NCI-H2171 treated with DMSO at 0.1 percent for 48 hours (cell line): ENCODE measurements at places on chromosomes 2 and 18.

GRCh38 chr2:70923378-70924015 lies 12.2 kb upstream of the ATP6V1B1 start:
- DNase-seq: no peak

- DNase-seq: no peak
Observed at GRCh38 chr18:27520401-27520800, 335.3 kb upstream of the CHST9 start.

DNA sequence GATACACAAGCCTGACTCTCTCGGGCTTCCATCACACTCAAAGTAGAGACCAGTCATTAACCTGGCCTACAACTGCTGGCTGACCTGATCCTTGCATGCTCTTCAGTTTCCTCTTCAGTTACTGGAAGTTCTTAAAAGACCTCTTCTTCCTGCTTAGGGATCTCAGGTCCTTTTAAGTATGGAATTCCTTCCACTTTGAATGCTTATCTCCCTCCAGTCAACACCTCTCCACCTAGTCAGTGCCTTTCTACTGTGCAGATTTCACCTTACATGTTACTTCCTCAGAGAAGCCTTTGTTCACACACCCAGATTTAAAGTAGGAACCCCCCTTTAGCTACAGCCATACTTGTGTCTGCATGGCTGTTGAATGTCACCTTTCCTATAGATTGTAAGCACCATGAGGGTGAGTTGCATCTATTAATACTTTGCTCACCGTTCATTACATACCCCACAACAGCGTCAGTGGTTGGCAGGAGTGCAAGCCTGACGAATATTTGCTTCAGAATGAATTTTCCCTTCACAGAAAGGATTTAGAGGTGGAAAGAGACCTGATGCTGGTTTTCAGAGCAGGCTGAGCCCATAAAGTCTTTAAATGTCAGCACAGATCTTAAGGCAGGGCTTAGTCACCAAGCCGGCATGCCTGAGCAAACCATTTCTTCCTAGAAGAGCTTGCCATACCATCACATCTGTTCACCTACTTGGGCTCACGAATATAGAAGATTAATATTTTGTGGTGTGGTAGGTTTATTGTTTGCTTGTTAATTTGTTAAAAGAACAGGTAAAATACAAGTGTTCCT lies 90.1 kb downstream of the ACVR1 start:
- DNase-seq: peak; percentile 84

GRCh38 chr2:128447538-128447995 lies 128.9 kb upstream of the HS6ST1 start:
- DNase-seq: no peak

DNA sequence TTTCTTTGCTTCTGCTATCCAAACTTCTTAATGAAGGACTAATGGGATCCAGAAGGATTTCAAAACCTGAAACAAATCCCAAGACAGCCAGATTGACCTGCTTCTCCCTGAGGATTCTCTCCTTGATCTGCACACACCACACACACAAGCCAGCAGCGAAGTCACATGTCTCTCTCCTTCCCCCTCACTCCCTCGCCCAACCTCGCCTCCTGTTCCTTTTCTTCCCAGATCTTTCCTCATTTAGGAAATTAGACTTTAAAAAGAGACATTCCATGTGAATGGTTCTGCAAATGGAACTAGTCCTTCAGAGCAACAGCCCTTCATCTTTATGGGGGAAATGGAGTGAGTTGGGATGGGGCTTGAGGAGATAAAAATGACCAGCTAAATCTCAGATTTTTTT lies 639.1 kb upstream of the SETBP1 start:
- DNase-seq: no peak

- no peak for DNase-seq
Observed at GRCh38 chr2:198337368-198337767, 533.0 kb downstream of the PLCL1 start.

DNA sequence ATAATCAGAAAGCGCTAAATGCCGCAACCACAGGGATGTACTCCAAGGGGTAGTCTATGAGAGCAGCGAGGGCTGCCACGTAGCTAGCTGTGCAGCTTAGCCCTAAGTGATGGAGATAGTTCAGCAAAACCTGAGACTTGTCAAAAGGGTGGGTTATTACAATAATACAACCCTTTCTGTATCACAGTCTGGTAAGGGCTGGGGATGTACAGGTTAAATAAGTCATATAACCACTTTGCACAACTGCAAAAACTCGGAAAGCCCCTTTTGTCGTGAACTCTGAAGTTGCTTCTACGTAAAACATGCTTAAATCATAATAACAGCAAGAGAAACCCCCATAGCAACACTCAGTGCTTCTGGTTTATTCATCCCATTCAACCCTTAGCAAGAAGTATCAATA lies 598.8 kb downstream of the SUCLG1 start:
- DNase-seq: no peak

DNA sequence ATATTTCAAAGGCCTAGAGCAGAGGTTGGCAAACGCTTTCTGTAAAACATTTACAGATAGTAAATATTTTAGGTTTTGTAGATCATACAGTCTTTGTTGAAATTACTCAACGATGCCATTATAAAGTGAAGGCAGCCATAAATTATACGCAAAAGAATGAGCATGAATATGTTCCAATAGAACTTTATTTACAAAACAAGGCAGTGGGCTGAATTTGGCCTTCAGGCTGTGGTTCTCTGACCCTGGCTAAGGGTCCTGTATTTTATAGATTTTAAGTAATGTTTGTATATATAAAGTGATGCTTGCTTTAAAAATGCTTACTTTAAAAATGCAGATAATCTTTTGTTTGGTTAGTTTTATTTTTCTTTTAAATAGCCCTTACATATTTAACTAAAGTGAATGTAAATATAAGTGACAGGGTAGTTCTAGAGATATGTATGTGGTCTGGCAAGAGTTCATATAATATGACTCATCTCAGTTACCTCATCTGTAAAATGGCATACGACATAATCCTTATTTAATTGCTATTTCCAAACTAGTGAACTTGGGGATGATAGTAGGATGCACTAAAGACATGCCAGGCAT lies 51.7 kb upstream of the ATP5MC3 start:
- DNase-seq: no peak

DNA sequence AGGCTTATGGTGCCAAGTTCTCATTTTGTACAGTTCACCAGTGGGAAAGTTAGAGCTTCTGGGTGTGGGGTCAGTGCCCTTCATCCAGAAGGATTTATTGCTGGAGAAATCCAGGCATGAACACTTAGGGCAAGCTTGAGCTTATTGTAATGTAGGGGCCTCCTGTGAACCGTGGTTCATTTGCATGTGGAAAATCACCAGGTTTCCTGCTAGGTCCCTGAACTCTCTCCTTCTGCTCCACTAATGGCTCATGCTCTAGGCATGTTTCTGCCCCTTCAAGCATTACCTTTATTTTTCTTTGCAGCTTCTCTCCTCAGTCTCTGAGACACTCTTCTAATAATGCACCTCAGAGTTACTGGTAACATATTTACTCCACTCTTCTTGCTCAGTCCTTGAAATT lies 79.3 kb upstream of the FAM98A start:
- DNase-seq: no peak

- DNase-seq: no peak
Observed at GRCh38 chr2:177260379-177260778, 4.1 kb downstream of the NFE2L2 start.

GRCh38 chr2:30222636-30223360 lies 8.5 kb upstream of the LBH start:
- DNase-seq: no peak

DNA sequence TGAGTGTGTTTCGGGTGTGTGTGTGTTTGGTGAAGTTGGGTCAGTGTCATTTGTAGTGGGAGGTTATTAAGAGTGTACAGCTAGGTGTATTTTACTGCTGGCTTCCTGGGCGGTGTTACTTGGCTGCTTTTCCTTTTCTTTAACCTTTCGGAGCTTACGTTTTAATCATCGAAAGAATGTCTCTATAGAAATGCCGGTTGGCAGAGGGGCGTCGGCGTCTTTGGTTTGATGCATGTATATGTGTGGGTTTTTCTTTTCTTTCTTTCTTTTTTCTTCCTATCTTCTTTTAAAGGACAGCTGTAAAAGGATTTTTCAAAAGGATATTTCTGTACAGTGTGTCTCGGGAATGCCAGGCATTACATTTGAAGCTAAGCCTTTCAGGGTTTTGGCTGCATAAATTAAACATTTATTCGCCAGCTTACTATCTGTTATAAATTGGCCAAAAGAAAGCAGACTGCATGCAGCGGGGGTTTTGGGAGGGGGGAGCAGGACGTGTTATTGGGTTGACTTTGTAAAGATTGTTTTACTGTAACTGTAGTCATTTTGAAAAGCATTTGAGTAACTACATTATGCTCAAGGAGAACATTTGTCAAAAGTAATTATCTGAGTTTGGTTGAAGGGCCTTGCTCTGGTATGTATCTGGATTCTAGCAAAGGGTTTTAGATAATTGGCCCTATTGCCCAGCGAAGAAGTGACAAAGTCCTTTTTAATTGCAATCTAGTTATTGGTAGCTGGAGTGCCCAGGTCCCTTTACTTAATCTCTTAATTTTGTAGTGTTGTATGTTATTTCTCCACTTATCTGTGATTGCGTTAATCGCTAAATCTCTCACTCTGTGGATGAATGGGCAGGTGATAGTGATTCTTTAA lies 1.6 kb downstream of the ASXL3 start:
- DNase-seq: peak; percentile 45

DNA sequence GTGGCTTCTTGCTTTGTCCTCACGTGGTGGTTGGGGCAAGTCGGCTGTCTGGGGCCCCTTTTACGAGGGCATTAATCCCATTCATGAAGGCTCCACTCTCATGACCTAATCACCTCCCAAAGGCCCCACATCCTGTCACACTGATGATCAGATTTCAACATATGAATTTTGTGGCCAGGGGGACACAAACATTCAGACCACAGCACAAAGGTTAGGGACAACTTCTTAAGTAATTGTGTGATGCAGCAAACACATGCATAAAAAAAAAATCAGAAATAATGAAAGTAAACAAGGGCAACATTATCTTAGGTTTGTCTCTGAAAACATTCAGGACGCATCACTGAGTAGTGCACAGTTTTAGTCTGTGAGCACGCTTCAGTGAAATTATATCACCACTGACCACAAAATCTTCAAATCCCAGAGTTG lies 54.2 kb upstream of the FRZB start:
- no peak for DNase-seq

GRCh38 chr2:25867396-25868003 lies 10.8 kb downstream of the ASXL2 start:
- DNase-seq: no peak

GRCh38 chr2:212905640-212906201 lies 245.7 kb downstream of the IKZF2 start:
- DNase-seq: no peak

GRCh38 chr18:48982266-48982665 lies 31.5 kb upstream of the SMAD7 start:
- no peak for DNase-seq

DNA sequence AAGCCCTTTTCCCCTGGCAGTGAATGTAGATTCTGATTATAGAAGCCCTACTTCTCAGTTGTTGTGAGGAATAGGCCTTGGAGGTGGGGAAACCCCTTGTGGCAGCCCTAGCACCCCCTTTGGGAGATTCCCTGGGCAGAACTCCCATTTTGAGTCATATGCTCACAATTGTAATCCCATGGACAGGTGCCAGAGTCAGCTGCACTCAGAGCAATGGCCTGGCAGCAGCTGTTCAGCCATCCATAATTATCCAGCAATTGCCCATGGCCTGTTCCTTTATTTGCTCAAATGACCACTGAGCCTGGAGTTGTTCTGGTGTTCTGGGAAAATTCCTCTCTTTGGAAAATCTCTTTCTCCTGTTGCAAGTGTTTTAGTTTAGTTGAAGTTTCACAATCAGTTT lies 71.7 kb downstream of the PTRHD1 start:
- DNase-seq: peak; percentile 71

DNA sequence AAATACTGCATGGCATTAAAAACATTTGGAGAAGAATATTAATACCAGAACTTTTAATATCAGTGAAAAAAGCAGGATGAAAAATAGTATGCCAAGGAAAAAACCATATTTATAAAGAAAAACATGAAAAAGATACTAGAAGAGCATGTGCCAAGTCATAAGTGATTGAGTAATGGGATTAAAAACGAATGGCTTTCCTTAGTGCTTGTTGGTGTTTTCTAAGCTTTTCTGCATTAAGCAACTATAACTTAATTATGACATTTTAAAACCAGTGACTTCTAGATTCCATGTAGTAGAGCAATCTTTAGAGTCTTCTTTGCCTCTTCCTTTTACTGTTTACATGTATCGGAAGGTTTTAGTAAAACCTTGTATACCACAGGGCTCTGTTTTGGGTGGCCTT lies 6.6 kb downstream of the MAPRE3 start:
- DNase-seq: no peak

DNA sequence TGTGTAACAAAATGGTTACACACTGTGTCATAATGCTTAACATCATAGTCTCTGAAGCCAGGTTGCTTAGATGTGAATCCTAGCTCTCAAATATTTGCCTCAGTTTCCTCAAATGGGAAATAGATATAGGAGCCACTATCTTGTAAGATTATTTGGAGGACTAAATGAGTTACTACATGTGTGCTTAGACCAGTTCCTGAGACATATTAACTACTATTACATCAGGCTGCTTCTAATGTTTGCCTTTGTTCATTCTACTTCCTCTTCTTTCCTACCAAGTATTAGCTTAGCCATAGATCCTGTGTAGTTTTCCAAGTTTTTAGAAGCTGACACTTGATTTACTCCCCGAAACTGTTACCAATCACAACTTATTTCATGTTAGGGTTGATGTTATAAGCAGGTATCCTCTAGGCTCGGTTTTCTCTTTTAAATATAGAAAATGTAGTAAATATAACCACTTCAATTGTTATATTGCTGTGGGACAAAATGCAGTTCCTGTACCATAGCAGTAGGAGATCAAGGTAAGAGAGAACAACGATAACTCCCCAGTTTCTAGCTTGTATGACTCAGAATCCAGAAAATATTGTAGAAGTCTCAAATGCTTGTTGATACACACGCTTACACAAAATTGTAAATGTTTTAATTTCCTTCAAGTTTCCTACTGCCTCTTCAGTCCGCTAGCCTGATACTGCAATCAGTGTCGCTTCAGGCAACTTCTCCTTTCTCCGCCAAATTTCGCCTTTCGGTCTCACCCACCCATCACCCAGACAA lies 751 bp upstream of the DNAJC10 start:
- no peak for DNase-seq

DNA sequence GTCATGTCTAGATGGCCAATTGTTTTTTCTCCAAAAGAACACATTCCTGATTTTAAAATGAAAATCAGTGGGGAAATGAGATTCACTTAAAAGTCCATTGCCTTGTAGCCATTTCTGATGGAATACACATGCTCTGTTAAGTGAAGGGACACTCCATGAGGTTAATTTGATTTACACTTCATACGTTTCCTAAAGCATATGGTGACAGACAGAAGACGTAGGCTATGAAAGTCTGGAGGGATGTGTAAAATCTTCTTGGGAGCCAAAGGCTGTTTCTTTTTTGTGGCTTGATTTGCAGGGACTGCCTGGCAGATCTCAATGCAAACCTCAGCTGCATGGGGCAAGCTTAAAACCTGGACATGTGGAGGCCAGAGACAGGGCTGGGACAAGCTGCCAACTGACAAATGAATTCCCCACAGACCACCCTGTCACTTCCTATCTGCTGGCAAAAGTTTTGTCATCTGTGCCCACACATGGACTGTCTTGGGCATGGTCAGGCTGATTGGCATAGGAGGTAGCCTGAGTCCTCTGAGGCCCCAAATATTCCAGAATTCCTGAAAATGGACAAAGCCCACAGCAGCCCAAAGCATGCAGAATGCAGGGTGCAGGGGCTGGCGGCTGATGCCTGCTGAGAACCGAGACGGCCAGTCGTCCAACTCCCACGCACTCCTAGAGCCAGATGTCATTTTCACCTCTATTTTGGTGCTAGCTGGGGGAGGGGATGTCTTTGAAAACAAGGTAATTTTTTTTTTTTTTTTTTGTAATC lies 73.9 kb downstream of the SDC1 start:
- peak; percentile 10 for DNase-seq

- DNase-seq: no peak
Observed at GRCh38 chr2:62410926-62411456, 95.0 kb downstream of the TMEM17 start.
